ENCODE measurements at places on chromosomes 2 and 18.
A peak's percentile ranks its signal among the peaks of the same experiment; 100 is the strongest.

- no peak for DNase-seq
Observed at GRCh38 chr2:157751462-157752058, 122.9 kb upstream of the ACVR1C start.

DNA sequence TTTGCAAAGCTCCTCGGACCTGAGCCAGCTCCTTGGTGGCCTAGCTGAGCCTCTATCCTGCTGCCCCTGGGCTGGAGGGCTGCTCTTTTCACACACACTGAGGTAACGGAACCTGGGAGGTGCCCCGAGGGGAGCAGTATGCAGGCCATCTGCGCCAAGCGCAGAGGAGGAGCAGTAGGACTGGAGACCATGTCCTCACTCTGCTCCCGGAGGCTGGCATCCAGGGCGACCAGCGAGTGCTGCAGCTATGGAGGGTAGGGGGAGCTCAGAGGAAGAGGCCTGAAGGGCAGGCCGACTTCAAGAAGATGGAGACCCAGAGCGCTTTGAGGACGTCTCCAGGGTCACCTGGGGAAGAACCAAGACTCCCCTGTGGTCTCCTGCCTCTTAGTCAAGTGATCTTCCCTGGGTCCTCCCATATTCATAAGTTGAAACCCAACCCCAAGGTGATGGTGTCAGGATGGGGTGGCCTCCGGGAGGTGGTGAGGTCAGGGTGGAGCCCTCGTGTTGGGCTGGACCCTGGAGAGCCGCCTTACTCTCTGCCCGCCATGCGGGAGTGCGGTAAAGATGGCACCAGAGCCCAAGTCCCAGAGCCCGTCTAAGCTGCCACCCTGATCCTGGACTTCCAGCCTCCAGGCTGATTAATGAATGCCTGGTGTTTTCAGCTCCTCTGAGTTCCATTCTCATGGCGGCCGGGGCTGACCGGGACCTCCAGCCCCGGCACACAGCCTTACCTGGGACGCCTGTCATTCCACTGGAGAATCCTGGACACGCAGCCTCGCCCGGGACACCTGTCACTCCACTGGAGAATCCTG is 160.7 kb downstream of the NDUFA10 start:
- no peak for DNase-seq

GRCh38 chr18:73691118-73691517 is 456.5 kb downstream of the FBXO15 start:
- DNase-seq = no peak

- DNase-seq = no peak
Observed at GRCh38 chr2:121049131-121049530, 235.9 kb downstream of the TFCP2L1 start.

DNA sequence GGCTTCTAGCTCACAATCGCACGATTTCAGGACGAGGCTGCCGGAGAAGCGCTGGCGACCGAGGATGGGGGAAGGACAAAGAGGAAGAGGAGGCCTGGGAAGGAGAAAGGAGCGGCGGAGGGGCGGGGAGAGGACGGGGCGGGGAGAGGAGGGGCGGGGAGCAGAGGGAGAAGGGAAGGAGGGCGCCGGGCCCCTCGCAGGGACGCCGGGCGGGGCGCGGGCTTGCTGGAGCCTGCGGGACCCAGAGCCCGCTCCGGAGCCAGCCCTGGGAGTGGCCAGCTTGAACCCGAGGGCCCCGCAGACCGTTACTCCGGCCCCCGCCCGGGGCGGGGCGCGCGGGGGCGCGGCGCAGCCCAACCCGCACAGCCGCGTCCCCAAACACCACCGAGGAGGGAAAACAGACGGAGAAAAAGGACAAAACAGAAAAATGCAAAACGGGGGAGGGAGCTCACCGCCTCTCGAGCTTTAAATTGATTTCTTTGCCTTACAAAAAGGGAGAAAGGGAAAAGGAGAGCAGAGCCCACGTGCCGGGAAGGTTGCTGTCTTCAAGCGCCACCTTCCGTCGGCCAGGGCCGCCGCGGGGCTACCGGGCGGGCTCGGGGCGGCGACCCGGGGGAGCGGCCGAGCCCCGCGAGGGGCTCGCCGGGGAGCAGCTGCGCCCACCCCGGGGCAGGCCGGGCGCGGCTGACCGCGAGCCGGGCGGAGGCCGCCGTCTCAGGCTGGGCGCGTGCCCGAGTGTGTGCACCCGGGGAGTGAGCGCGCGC is 781 bp upstream of the SOX11 start:
- DNase-seq = peak; percentile 80

- DNase-seq = no peak
Observed at GRCh38 chr2:158934170-158934569, 34.3 kb upstream of the TANC1 start.

DNA sequence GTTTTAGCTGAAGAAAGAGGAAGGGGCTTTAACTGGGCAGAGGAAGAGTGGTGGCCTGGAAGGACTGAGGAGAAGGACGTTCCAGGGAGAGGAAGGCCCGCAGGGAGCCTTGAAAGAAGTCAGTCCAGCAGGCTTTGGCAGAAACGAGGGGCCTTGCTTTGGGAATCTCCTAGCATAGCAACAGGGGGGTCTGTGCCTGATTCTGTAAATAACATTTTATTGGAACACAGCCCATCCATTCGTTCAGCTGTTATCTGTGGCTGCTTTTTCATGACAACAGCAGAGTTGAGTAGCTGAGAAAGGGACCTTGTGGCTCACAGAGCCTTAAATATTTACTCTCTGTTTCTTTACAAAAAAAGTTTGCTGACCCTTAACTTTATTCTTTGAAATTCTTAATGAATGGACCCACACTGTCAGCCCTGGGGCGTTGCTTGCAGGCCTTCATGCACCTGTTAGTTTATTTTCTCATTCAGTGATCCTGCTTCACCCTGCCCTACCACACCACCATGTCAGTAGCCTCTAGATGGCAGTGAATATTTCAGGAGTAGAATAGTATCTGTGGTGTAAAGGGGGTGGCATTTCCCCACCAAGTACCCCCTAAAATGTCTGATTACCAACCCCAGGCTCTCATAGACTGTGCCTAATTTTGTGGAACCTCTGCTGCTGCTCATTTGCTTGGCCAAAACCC is 61.0 kb downstream of the MGAT5 start:
- no peak for DNase-seq

DNA sequence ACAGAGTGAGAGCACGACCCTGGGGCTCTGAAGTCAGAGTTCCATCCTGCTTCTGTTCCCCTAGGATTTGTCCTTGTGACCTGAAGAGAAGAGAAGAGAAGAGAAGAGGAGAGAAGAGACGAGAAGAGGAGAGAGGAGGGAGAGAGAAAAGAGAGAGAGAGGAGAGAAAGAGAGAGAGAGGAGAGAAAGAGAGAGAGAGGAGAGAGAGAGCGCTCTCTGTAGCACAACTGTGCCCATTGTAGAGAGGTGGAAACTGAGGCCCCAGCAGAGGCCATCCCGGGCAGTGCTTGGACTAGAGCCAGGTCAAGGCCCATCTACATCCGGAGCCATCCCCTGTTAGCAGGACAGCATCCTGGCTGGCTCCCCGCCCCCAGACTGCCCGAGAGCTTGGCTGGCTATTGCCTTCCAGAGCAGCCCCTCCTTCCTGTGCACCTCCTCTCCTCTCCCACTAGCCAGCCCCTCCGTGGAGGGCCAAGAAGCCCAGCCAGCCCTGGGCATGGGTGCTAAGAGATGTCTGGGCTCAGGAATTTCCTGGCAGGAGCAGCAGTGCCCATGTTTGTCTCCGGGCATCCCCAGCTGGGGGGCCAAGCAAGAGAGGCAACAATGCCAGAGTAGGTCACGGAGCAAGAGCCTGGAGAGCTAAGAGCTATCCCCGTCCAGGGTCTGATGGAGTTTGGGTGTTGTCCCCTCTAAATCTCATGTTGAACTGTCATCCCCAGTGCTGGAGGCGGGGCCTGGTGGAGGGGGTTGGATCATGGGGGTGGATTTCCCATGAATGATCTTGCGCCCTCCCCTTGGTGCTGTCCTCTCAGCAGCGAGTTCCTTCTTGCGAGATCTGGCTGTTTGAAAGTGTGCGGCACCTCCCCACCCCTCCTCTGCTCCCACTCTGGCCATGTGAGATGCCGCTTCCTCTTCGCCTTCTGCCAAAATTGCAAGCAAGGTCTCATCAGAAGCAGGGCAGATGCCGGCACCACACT is 18.2 kb upstream of the GPR55 start:
- DNase-seq = no peak

All from D341Med (cell line).